Ecto neural progenitor cell (in vitro differentiated cells): ENCODE measurements at places on chromosomes 3 and 15.

- DNase-seq = no peak
Observed at GRCh38 chr15:101562428-101563059, 73.0 kb upstream of the PCSK6 start.

DNA sequence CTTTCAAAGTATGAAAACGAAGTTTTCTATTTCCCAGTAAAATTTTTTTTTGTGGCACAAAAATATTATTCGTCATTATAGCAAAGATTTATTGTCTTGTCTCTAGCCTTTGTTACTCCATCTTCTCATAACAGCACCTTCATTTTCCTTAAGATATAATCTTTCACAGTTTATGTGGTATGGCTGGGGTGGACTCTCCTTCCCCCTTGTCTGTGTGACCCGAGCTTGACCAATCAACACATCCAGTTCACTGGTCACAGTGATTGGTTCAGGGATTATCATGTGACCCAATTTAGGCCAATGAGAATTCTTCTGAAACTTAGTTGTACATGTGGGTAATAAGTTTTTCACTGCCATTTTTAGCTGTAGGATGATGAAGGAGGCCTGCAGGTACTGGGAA is 71.2 kb upstream of the DCBLD2 start:
- no peak for DNase-seq

- peak; percentile 76 for DNase-seq
Observed at GRCh38 chr15:27358751-27359434, 387.9 kb downstream of the GABRG3 start.

GRCh38 chr3:122497425-122497824 is 17.3 kb downstream of the KPNA1 start:
- DNase-seq = no peak

DNA sequence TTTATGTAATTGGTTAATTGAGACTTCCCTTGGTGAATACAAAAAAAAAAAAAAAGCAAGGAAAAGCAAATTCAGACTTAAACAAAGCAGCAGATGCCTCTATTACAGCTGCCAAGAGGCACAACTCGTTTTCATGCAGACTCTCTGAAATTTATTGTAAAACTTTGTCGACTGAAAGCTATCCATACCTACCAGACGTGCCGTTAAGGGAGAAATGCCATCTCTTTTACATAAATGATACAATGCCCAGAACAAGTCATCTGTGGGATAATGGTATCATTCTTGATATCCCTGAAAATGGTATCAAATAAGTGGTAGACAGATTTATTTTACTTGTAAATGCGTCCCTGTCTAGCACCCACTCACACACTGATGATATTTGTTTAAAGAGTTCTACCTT is 724.2 kb downstream of the NSUN3 start:
- no peak for DNase-seq

- no peak for DNase-seq
Observed at GRCh38 chr3:183359036-183359435, 69.4 kb downstream of the MCF2L2 start.

DNA sequence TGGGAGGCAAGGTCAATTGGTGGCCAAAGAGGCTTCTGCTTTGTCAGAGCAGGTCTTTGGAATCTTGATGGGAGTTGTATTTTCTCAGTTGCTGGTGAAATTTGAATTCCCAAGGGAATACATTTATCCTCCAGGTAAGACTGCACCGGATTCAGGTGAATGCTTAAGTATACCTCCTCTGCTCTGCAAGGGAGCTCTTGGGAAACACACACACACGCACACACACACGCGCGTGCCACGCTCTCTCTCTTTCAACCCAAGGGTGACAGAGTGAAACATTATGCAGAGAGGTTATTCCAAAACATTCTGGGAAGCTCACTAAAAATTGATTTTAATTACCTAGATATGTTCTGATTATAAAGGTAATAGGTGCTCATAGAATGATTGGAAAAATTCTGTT is 33.7 kb downstream of the ST6GAL1 start:
- no peak for DNase-seq

GRCh38 chr3:184751204-184752040 is 39.6 kb upstream of the MAGEF1 start:
- DNase-seq = no peak

DNA sequence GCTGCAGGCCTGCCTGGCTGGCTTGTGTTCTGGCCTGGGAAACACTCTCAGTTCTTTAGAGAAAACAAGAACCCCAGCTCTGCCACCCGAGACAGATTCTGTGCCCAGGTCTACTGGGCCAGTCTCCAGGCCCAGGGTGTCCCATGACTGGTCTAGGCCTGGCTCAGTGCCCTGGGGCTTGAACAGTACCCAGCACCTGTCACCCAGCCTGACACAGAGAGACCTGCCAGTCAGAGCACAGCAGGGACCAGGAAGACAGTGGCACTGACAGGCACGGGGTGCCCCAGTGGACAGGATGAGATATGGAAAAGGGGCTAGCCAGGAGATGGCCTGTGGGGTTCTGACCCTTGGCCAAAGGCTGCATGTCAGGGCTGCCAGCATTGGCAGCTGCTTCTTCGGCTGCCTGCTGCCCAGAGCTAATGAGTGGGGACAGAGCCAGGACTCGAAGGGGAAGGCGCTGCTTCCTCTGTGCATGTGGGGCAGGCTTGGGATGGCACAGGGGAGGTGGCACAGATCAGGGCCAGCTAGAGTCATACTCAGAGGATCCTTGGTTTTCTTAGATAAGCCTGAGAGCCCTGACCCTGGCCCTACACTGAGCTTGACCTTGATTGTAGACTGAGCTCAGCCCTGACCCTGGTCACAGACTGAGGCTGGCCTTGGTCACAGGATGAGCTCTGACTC is 15.1 kb downstream of the CCDC33 start:
- no peak for DNase-seq
